ENCODE measurements at places on chromosomes 3 and 15.

DNA sequence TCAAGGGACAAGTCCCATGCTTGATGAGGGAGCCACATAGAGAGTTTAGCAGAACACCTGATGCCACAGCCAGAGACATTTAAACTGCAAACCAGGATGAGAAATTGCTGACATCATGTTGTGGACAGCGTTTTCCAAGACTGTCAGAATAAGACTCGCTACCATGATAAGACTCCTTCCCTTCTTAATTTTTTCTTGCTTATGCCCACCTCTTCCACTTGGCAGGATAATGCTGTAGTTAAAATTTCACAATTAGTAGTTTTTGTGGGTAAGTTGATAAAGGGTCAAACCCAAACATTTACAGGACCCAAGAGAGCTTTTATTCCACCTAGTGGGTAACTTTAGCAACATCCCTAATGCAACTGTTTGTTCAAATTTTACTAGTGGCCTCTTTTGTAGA, 3.0 kb upstream of the PIAS1 start:
- DNase-seq = no peak

- no peak for DNase-seq
These were observed at the start of gene SPRED1 for GRCh38 chr15:38252481-38253350. SPRED1 (plus strand) TSS chr15:38252836; CDS start chr15:38253186, 350 bp downstream.

DNA sequence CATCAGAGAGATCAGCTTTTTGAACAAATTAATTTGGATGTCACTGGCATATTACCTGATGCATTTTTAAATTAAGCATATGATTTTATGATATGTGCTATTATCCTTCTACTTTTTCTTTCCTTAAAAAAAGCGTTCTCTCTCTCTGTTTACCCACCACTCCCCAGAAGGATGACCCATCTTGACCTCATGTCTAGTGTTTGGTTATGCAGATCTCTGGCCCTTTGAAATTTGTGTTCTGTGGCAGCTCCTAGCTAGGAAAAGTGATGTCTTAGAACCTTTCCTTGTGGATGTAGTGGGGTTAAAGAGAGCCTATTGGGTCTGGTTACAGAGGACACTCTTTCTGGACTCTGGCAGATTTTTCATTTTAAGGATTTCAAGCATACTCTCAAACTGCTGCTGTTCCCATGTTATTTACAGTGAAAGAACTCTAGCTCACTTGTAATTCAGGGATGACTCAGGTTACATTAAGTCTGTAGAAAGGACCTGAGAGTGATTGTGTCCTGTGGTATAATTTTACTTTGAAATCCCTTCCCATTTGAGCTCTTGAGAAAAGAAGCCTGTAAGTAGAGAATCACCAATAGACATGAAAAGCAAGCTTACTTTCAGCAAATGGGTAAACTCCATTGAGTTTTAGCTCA, 23.8 kb downstream of the ARHGEF26 start:
- no peak for DNase-seq

- DNase-seq = no peak
These were observed 34.7 kb downstream of the SHC4 start for GRCh38 chr15:48928877-48929538.

- no peak for DNase-seq
These were observed 278.0 kb upstream of the NECTIN3 start for GRCh38 chr3:110793611-110794010.

DNA sequence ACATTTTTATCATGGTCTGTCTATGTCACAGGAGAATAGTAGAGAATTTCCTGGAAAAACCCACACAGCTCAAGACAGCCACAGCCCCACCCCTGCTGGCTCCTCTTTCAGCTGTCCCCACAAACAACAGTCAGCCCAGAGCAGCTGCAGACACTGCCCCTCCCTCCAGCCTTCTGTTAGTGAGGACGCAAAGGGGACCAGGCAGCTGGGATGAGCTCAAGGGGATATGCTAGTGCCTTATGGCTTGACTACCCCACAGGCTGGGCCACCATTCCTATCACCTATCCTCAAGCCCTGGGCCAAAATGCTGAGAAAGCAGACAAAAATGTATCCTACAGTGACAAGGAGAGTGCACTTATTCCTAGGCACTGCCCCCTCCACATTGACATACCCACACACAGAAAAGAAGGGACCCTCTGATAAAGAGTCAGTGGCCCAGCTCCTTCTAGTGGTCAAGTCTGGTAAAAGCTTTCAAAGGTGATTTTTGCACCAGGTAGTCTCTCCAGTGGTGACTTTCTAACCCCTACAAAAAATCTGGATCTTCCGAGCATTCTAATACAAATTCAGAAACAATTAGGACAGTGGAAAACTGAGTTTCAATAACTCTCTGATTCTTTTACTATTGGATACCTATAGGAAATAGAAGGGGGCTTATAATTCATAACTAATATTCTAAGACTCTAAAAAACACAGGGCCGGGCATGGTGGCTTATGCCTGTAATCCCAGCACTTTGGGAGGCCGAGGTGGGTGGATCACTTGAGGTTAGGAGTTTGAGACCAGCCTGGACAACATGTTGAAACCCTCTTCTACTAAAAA, 3.0 kb upstream of the MAP1A start:
- no peak for DNase-seq

GRCh38 chr3:2880218-2880756, 229.9 kb downstream of the IL5RA start:
- no peak for DNase-seq

DNA sequence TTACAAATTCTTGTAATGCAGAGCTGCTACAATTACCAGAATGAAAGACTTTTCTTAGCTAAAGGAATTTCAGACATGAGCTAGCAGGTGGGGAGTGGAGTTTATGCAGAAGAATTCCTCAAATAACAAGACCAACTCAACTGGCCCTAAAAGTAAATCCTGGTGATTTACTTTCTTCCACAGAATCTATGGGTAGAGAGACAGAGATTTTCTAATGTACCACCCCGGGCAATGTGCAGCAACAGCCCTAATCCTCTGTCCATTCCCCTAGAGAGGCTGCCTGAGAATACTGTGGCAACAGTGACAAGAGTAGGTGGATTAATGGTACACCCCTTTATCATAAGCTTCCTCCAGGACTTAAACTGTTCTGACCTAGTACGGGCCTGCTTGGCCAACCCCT, 55.2 kb downstream of the AQR start:
- DNase-seq = no peak

GRCh38 chr3:123085932-123086627, 19.3 kb downstream of the PDIA5 start:
- DNase-seq = no peak

GRCh38 chr15:89781055-89781454, 4.9 kb downstream of the MESP2 start:
- no peak for DNase-seq

DNA sequence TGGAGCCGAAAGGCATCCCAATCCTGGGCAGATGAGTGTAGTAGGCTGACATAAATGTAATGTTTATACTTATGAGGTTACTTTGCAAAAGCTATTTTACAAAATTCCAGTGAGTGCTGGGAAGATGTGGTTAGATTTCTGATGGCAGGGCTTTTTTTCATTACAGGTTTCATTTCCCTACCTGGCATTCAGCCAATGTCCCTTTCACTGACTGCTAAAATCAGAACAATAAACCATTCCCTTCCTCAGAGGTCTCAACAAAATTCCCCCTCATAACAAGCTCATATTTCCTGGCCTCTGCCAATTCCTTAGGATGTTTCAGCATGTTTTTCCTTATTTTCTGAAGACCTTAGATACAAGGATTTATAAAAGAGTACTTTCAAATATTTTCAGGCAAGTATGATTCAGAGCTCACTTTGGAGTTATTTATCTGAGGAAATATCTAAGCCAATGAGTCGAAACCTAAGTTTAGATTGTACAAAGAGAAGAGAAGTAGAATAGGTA, 40.9 kb upstream of the CCDC80 start:
- peak; percentile 87 for DNase-seq

DNA sequence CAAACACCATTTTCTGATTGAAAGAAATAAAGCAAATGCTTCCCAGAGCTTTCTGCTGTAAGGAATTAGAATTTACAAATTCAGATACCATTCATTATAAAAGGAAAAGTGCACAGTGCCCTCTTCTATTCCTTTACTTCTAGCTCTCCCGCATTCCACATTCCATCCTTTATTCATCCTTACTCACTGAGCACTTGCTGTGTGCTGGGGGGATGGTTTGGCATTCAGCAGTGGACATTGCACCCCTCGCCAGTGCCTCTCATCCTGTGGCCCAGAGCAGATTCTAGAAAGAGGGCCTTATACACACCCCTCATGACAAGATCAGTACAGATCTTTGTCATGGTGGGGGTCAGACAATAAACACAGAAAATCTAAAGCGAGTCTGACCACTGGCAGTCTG, 73.0 kb downstream of the MGLL start:
- no peak for DNase-seq

- peak; percentile 42 for DNase-seq
These were observed 17.9 kb upstream of the ANKRD28 start for GRCh38 chr3:15815696-15816095.

- DNase-seq = no peak
These were observed 38.7 kb downstream of the ANXA2 start for GRCh38 chr15:60358935-60359682.

- DNase-seq = no peak
These were observed 57.3 kb upstream of the SNTN start for GRCh38 chr3:63595221-63595620.

GRCh38 chr3:44066806-44067205, 174.9 kb upstream of the TOPAZ1 start:
- no peak for DNase-seq

GRCh38 chr3:37502621-37503020, 328.2 kb upstream of the LRRFIP2 start:
- no peak for DNase-seq

- DNase-seq = no peak
These were observed at the start of gene CP for GRCh38 chr3:149221783-149222517. CP (minus strand) TSS chr3:149221829; CDS start chr3:149221792, 37 bp downstream.

GRCh38 chr15:82681371-82681770, 28.3 kb downstream of the AP3B2 start:
- DNase-seq = no peak

- no peak for DNase-seq
These were observed 200.9 kb downstream of the ATP8B4 start for GRCh38 chr15:49918121-49918520.

- no peak for DNase-seq
These were observed 24.1 kb upstream of the SENP5 start for GRCh38 chr3:196843435-196844110.

DNA sequence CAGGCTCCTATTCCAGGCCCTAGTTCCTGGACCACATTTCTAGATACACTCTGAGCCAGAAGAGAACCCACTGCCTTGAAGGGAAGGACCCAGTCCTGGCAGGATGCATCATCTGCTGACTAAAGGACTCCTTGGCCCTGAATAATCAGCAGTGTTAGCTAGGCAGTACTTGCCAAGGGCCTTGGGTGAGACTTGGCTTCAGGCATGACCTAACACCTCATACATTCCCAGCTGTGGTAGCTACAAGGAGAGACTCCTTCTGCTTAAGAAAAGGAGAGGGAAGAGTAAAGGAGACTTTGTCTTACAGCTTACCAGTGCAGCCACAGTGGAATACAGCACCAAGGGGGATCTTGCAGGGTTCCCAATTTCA, 26.4 kb downstream of the PEAK1 start:
- no peak for DNase-seq

- no peak for DNase-seq
These were observed 119.3 kb downstream of the SMAD6 start for GRCh38 chr15:66821307-66821706.

- no peak for DNase-seq
These were observed 150.5 kb upstream of the POU1F1 start for GRCh38 chr3:87426918-87427317.

DNA sequence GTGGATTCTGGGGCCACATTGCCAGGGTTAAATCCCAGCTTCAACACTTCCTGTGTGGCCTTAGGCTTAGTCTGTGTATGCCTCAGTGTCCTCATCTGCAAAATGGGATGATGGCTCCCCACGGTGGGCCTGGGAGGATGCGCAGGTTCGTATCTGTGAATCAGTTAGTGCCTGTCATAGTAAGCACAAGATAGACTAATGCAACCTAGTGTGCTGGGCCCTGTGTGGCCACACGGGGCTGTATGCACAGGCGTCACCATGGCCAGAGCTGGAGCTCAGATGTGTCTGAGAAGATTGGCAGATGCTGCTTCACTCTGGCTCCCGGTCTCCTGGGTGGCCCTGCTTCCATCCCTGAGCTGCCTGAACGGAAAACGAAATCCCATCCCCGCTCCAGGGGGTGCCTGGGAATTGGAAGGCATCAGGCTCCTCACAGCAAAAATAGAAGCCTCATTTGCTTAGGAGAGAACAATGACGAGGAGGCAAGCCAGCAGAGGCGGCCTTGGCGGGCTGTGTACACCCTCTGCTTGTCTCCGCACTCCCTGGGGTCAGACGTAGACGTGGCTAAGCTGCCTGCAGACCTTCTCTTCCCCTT, 103.6 kb downstream of the APBA2 start:
- DNase-seq = no peak

GRCh38 chr15:27223179-27223578, 252.2 kb downstream of the GABRG3 start:
- DNase-seq = no peak

DNA sequence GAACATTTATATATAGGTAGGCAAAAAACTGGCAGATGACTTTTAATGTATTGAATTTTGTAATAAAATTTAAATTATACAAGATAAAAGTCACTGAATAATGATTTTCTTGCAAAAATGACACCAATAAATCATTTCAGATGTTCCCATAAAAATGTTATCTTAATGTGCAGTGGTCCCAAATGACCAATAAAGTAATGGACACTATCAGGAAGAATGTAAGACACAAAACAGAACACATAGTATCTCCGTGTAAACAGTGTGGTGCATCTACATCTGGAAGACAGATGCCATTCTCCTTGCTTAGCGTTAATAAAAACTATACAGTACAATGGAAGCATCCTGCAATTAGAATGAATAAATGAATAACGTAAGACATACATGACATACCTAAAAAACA, 41.5 kb downstream of the FGF7 start:
- peak; percentile 60 for DNase-seq

GRCh38 chr3:73493543-73494308, 131.0 kb downstream of the PDZRN3 start:
- no peak for DNase-seq

DNA sequence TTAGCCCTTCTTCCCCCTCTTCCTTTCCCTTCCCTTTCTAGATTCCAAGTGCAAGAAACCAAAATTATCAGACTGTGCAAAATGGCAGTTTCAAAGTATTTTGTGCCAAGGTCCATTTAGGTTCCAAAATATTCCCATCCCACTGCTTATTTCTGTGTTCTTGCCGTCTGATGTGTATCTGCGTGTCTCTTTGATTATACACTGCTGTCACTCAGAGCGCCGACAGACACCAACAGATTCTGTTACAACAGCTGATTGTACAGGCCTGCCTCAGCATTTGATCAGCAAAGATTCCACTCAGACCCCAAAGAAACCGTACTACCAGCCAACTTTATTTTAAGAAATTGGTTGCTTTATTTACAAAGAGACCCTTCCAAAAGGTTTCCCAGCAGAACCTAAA, 225.6 kb upstream of the SATB1 start:
- no peak for DNase-seq

GRCh38 chr3:14133876-14134275, 9.0 kb downstream of the TMEM43 start:
- no peak for DNase-seq
